ENCODE measurements at places on chromosomes 5 and 9. TPM values are rescaled to one million over a fixed set of nuclear protein-coding genes. Genes with fewer than 3 reads are reported as not detected.

JADE2 gene
- 58.9 TPM for total RNA-seq

SIT1 gene
- 1.1 TPM for total RNA-seq

FAM221B gene
- total RNA-seq, result 0.15 TPM

LTC4S gene
- 25.8 TPM for total RNA-seq

GRCh38 chr9:76374783-76375559, 19.3 kb downstream of the RFK start:
- H3K27ac ChIP-seq, result no peak overlapping the region
- H3K4me1 ChIP-seq, result peaks cover 29% of the 10 kb centered on the region
- no peaks in the 10 kb centered on the region for H3K36me3 ChIP-seq
- no peak overlapping the region for H3K4me3 ChIP-seq

DNA sequence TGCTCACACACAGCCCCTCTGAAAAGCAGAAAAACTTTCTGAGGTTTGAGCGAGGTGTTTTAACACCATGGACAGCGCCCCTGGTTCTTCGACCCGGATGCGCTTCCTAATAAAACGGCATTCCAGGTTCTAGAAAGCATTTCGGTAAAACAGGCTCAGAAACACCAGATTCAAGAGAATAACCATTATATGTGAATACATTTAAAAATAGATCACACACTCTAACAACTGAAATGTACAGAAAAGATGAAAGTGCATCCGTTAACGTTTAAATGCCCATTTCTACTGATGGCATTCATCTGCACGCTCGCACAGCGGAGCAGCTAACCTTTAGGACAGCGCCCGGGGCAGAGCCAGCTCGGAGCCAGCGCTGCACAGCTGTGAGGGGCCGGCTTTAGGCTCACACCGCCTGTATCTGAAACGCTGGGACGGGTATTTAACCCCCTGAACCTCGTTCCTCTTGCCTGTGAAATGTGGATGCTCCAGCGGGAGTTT, 26.3 kb upstream of the TENT4A start:
- H3K4me3 ChIP-seq, result peak overlapping the region; percentile 9
- H3K4me1 ChIP-seq, result peaks cover 3% of the 10 kb centered on the region
- DNase-seq, result no peak
- H3K27me3 ChIP-seq, result no peaks in the 10 kb centered on the region
- H3K27ac ChIP-seq, result no peak overlapping the region
- no peaks in the 10 kb centered on the region for H3K36me3 ChIP-seq

DNA sequence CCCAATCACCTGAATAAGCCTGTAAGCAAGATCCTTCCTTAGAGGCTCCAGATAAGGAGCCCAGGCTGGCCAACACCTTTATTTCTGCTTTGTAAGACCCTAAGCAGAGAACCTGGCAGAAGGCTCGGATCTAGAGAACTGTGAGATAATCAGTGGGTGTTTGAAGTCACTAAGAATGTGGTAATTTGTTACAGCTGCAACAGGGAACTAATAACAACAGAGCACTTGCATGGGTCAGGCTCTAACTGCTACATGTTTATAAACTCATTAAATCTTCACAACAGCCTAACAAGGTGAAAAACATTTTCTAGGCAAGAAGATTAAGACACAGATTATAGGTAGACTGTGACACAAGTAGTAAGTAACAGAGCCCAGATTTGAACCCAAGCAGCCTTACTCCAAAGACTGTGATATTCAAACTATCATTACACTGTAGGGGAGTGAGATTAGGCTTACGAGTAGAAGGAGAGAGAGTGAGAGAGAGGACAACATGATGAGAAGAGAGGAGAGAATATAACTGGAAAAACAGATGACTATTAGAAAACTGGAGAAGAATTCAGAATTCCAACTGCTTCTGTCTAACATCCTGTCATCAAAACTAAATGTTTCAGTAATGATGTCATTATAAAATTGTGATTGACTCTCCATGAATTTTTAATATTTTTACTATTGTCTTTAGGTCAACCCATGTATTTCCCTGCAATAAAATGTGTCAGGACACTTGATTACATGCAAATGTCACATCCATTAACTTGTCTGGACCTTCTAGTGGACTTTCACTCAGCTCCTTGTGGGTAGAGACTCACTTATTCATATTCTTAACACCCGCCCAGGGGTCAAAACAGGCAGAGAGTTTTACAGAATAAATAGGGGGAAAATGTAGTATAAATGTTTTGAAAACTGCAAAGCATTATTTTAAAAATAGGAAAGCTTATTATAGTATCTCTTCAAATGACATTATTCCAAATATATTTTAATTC, 290.9 kb upstream of the RGMB start:
- no peak overlapping the region for H3K27ac ChIP-seq
- H3K36me3 ChIP-seq, result no peaks in the 10 kb centered on the region
- H3K4me1 ChIP-seq, result no peaks in the 10 kb centered on the region

DNA sequence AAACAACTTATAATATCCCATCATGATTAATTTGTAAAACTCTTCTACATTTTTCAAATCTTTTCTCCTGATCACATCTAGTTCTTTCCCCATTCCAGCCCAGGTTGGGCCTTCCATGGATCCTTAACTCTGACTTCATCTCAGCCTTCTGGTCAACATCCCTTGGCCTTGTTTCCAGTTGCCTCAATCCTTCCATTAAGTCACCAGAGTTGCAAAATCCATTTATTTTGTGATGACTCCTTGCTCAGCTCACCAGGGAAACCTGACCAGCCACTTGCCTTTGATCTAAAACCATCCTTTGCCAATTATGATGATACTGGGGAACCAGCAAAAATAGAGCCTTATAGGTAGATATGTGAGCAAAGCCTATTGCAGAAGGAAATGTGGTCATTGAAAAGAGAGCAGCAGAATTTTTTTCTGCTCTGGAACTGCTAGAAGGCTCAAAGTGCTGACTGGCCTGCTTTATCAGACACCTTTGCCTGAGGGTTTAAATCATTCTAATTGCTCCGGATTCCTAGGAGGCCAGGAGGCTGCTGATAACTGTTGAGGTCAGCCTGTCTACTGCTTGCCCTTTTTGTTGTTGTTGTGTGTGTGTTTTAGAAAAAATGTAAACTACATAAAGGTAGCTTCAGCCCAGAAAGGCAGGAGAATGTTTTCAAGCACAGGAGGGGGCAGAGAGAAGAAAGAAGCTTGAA, 512.2 kb upstream of the GRIA1 start:
- H3K36me3 ChIP-seq, result no peaks in the 10 kb centered on the region
- H3K4me3 ChIP-seq, result no peak overlapping the region
- no peak overlapping the region for H3K27ac ChIP-seq
- no peaks in the 10 kb centered on the region for H3K4me1 ChIP-seq
- DNase-seq, result no peak

- H3K27ac ChIP-seq, result no peak overlapping the region
- DNase-seq, result no peak
- H3K27me3 ChIP-seq, result no peaks in the 10 kb centered on the region
- no peaks in the 10 kb centered on the region for H3K4me1 ChIP-seq
Observed at GRCh38 chr9:120394058-120394669, 185.8 kb downstream of the CDK5RAP2 start.

DNA sequence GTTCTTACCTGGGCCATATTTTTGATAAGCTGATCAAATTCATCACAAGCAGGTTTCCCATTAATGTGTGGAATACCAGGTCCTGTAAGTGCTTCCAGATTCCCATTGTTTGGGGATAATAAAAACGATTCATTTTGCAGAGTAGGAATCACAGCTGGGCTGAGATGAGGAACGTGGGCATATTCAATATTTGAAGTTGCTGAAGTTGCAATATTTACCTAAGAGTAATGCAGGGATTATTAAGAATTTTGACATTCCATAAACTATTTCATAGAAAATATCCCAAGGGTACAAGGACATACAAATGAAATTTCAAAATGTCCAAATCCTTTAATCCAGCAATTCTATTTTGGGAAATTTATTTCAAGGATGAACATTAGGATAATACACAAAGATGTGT, 55.1 kb downstream of the MPDZ start:
- H3K4me3 ChIP-seq, result no peak overlapping the region
- H3K27me3 ChIP-seq, result no peaks in the 10 kb centered on the region
- H3K36me3 ChIP-seq, result peaks cover 6% of the 10 kb centered on the region
- H3K4me1 ChIP-seq, result no peaks in the 10 kb centered on the region
- no peak overlapping the region for H3K27ac ChIP-seq

DNA sequence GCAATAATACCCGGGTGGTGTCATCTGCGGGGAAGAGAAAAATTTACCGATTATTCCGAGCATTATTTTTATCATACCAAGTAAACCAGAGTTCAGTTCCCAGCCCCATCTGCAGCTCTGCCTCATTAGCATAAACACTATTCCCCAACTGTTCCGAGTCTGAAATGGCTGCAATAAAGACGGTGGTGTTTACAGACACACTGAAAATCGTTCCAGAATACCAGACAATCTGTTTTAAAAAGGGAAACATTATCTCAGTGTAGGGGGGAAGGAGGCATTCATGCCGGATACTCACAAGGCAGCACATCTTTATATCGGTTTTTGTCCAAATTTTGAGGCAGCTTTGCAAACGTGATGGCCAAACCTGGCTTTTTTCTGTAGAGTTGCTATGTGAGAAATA, 70.3 kb upstream of the EPB41L4B start:
- DNase-seq, result no peak
- H3K36me3 ChIP-seq, result peaks cover 20% of the 10 kb centered on the region
- H3K27ac ChIP-seq, result no peak overlapping the region
- H3K4me1 ChIP-seq, result no peaks in the 10 kb centered on the region

- H3K4me3 ChIP-seq, result peak overlapping the region; percentile 67
- H3K27me3 ChIP-seq, result no peaks in the 10 kb centered on the region
- peak overlapping the region; percentile 72 for H3K27ac ChIP-seq
- DNase-seq, result peak; percentile 49
Observed at GRCh38 chr9:124769549-124770358, 1.4 kb downstream of the NR6A1 start.

DNA sequence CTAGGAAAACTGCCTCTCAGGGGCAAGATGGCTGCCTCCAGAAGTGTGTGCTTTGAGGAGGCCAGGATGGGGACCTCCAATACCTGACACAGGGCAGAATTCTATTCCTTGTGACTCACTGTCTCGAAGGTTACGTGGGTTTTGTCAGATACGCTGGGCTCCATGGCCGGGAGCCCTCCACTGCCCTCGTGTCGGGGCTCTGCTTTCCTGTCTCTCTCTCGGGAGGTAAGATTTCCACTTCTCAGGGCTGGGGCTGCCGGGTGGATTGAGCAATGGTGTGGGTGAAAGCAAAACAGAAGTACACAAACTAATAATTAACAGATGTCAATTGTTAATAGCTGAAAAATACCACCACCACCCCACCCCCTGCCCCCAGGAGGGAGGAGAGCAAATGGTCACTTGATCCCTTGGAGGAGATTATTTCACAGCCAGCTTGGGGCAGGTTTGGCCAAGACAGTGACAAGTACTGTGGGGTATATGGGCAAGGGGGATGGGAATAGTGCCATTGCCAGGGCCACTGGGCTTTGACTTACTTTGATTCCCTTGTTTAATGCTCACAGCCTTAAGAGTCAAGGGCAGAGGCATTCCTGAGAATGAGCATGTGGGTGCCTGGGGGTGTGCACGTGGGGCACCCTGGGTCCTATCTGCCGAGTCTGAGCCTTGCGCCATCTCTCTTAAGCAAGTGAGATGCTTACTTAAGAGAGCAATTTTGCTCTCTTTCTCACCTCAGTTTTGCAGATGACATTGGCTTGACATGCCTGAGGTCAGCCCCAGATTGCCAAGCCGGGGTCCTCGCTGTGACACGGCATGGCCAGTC, 28.8 kb upstream of the DAB2IP start:
- peaks cover 24% of the 10 kb centered on the region for H3K4me1 ChIP-seq
- DNase-seq, result peak; percentile 28
- H3K4me3 ChIP-seq, result no peak overlapping the region
- H3K27ac ChIP-seq, result no peak overlapping the region

GRCh38 chr5:176743136-176743861, 67.1 kb upstream of the UNC5A start:
- H3K27ac ChIP-seq, result no peak overlapping the region
- peak overlapping the region; percentile 10 for H3K4me3 ChIP-seq
- peak; percentile 9 for DNase-seq
- H3K36me3 ChIP-seq, result no peaks in the 10 kb centered on the region

GRCh38 chr9:100448266-100448665, 21.3 kb downstream of the MSANTD3 start:
- H3K4me1 ChIP-seq, result no peaks in the 10 kb centered on the region
- DNase-seq, result no peak
- no peak overlapping the region for H3K27ac ChIP-seq
- H3K27me3 ChIP-seq, result no peaks in the 10 kb centered on the region
- no peak overlapping the region for H3K4me3 ChIP-seq

- no peak for DNase-seq
- H3K36me3 ChIP-seq, result no peaks in the 10 kb centered on the region
- H3K27ac ChIP-seq, result no peak overlapping the region
- peaks cover 5% of the 10 kb centered on the region for H3K4me1 ChIP-seq
Observed at GRCh38 chr5:42579320-42579719, 156.1 kb downstream of the GHR start.

DNA sequence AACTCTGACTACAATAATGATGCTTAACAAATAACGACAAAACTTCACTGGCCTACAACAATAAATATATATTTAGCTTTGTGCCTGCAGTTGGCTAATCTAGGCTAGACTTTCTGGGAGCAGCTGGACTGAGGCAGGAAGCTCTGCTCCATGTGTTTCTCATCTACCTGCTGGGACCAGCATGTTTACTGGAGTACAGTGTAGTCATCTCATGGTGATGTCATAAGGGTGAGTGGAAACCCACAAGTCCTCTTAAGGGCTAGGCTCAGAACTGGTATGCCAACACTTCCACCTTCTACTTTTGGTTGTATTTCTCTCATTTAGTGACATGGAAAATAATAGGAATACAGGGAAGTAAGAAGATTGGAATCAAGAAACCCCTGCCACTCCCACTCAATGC, 85.7 kb upstream of the NIPBL start:
- no peaks in the 10 kb centered on the region for H3K36me3 ChIP-seq
- DNase-seq, result no peak
- H3K4me1 ChIP-seq, result no peaks in the 10 kb centered on the region

DNA sequence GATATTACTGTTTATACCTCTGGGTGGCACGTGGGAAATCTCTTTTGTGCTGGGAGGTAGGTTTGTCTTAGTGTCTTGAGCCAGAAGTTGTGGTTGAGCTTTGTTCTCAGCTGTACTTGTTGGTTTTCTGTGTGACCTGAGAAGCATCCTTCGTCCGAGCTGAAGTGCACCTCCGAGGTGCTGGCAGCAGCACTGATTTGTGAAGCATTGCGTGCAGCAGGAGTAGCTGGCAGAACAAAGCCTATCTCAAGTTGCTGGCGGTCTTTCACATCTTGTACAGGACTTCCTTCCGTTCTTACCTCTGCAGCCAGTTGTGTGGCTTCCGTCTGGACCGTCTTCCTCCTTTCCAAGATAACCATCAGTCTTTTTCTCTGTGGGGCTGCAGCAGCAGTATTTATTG, 4.3 kb downstream of the PRRC2B start:
- DNase-seq, result no peak
- H3K27me3 ChIP-seq, result no peaks in the 10 kb centered on the region
- H3K4me3 ChIP-seq, result no peak overlapping the region
- H3K4me1 ChIP-seq, result peaks cover 81% of the 10 kb centered on the region
- peak overlapping the region; percentile 65 for H3K27ac ChIP-seq

GRCh38 chr9:36941441-36941840, 92.6 kb downstream of the PAX5 start:
- DNase-seq, result peak; percentile 8
- H3K36me3 ChIP-seq, result no peaks in the 10 kb centered on the region
- no peaks in the 10 kb centered on the region for H3K27me3 ChIP-seq
- no peak overlapping the region for H3K27ac ChIP-seq
- no peak overlapping the region for H3K4me3 ChIP-seq
- H3K4me1 ChIP-seq, result no peaks in the 10 kb centered on the region

GRCh38 chr5:647727-648126, 35.6 kb downstream of the CEP72 start:
- H3K4me3 ChIP-seq, result no peak overlapping the region
- DNase-seq, result no peak
- peaks cover 38% of the 10 kb centered on the region for H3K36me3 ChIP-seq
- no peaks in the 10 kb centered on the region for H3K4me1 ChIP-seq
